ENCODE measurements at places on chromosomes 11 and 22.

- no peak for DNase-seq
These were observed 565.1 kb upstream of the CCDC179 start for GRCh38 chr11:23425381-23425780.

- DNase-seq = no peak
These were observed 43.6 kb upstream of the OR4B1 start for GRCh38 chr11:48172818-48173609.

DNA sequence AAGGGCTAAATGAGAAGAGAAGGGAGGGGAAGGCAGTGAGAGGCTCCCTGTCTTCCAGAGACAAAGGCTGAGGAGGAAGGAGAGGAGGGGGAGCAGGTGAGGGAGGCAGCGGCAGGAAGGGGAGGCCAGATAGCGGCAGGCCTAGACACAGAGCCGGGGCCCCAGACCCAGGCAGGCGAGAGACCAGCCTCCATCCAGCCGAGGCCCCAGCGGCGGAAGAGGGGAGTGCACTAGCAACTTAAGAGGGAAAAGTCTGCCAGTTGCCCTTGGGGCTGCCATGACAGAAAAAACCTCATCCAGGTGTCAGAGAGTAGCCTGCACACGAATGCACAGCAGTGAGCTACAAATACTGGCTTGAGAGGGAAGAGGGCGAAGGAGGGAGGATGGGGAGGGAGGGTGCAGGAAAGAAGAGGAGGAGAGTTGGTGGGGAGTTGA is 46.7 kb downstream of the IGLL1 start:
- DNase-seq = no peak

- DNase-seq = peak; percentile 59
These were observed 19.9 kb downstream of the MMP10 start for GRCh38 chr11:102760344-102761035.

DNA sequence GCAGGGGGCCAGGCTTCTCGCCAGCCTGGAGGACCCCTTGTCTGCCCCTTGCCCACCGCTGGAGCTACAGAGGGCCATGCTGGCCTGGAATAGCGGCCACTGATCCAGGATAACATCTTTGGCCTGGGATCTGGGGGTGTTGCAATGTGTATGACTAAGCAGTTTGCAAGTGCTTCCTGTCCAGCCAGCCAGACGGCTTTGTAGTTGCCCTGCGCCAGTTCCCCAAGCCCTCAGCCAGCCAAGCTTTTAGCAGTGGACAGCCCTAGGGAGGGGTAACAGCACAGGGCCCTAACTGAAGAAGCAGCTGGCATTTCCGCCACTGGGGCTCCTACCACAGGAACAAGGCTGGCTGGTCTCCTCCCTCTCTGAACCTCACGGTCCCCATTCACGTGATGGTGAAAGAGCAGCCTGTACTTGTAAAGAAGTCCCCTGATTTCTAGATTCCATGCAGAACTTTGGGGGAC is 32.1 kb downstream of the UQCR10 start:
- DNase-seq = peak; percentile 90

- no peak for DNase-seq
These were observed 77.9 kb downstream of the KCNQ1 start for GRCh38 chr11:2522631-2523255.

DNA sequence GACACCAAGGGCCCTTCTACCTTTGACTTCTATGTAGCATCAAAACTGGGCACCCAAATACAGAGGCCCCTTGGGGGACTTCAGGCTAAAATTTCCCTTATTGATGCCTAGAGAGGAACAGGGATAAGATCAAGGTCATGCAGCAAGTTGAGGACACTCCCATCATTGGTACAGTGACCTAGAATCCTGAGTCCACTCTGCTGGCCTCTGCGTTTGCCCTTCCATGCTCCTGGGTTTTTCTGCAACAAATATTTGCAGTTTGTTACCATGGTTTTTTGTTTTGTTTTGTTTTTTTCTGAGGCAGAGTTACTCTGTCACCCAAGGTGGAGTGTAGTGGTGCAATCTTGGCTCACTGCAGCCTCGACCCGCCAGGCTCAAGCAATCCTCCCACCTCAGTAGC is 64.2 kb downstream of the THAP12 start:
- no peak for DNase-seq

DNA sequence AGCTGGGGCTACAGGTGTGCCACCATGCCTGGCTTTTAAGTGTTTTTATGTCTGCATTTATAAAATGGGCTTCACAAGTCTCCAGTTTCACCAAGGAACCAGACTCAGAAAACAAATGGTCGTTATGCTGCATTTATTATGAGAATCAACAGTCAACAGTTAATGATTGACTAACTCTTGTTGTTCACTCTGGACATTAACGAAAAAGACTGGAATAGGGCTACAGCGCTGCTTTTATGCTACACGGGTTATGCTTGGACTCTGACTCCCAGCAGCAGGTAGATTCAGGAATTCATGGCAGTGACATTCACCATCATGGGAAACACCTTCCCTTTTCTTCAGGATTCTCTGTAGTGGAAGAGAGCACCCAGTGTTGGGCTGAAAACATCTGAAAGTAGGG is 44.4 kb upstream of the CHKA start:
- no peak for DNase-seq

DNA sequence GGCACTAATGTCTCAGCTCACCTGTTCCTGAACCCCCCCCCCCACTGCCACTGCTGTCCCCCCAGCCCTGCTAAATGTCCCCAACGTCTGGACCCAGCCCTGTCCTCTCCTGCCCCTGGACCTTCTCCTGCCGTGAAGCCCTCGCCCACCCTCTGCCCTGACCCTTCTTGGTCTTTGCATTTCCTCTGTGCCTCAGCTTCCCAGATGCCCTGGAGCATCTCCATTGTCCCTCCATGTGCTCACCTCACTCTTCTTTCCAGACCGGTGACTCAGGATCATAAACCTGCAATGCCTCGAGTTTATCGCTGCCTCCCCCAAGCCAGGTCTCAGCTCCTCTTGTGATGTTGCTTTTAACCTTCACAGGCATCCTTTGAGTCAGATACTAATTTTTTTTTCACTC is 416.4 kb downstream of the BRD1 start:
- DNase-seq = no peak

DNA sequence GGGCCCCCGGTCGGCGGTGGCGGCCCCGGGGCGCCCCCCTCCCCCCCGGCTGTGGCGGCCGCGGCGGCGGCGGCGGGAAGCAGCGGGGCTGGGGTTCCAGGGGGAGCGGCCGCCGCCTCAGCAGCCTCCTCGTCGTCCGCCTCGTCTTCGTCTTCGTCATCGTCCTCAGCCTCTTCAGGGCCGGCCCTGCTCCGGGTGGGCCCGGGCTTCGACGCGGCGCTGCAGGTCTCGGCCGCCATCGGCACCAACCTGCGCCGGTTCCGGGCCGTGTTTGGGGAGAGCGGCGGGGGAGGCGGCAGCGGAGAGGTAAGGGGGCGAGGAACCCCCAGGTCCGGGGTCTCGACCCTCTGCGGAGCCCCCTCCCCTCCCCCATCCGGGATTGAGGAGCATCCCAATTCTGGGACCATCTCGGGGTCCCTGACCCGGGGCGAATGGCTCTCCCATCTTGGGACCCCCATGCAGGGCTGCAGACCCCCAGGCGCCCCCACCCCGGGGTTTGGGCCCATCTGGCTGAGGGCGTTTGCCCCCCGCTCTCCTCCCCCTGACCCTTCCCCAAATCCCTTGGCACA is 431 bp downstream of the KMT2A start:
- DNase-seq = no peak

GRCh38 chr22:49586244-49586748 is 241.4 kb downstream of the BRD1 start:
- DNase-seq = no peak

DNA sequence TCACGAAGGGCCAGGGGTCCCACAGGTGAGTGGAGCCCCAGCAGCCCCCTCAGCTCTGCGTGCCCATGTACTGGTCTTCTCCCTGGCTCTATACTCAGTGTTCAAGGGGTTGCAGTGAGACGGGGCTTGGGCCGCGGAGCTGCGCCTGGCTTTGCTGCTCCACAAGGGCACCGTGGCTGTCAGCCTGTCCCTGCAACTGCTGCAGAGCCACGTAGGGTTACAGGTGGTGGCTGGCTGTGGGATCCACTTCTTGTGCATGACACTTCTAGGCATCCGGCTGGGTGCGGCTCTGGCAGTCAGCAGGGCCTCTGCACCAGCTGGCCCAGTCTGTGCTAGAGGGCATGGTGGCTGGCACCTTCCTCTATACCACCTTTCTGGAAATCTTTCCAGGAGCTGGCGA is 14.3 kb downstream of the MTFP1 start:
- DNase-seq = no peak

- DNase-seq = no peak
These were observed 481.0 kb downstream of the SOX6 start for GRCh38 chr11:15875393-15875792.

Measured in GF-D8 (cell line).